ENCODE measurements at places on chromosomes 3 and 15.

DNA sequence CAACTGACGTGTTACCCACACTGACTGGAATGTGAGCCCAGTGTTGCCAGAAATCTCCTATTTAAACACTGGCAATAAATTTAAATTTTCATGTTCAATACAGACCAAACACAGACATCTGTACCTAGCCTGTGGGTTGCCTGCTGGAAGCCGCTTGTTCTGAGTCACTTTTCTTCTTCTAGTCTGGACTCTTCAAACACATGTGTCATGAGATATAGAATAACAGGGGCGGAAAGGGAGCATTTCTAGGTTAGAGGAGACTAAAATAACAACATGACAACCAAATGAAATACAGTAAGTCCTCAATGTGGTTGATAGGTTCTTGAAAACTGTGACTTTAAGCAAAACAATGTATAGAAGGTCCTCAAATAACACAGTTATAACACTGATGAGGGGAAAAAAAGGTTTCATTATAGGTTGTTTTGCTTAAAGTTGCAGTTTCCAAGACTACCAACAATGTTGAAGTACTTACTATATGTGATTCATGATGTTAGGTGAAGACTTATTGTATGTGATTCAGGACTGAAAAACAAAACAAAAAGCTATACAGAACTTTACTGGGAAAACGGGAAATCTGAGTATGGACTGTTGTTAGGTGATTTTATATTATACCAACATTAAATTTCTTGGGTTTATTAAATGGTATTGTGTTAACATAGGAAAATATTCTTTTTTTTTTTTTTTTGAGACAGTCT, 63.1 kb downstream of the PRKAR2A start:
- peak; percentile 7 for DNase-seq

GRCh38 chr3:45169125-45169904, 23.1 kb upstream of the CDCP1 start:
- no peak for DNase-seq

DNA sequence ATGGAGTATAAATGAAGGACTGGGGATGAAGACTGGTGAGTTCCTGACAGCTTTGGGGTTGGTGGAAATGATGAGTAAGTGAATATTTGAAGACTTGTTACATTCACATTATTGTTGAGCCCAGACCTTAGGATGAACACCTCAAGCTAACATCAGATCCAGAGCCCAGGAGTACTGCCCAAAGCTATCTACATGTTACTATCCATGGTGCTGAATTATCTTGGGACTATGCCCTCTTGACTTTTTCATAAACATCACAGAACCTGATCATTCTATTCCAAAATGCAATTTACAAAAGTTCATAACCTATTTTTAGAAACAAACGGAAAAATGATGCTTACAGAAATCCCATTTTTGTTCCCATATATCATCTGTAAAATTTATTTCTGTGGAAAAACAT, 613.3 kb downstream of the TUSC7 start:
- DNase-seq, result no peak

- no peak for DNase-seq
Measured at GRCh38 chr15:80264031-80264430, 12.0 kb upstream of the CTXND1 start.

DNA sequence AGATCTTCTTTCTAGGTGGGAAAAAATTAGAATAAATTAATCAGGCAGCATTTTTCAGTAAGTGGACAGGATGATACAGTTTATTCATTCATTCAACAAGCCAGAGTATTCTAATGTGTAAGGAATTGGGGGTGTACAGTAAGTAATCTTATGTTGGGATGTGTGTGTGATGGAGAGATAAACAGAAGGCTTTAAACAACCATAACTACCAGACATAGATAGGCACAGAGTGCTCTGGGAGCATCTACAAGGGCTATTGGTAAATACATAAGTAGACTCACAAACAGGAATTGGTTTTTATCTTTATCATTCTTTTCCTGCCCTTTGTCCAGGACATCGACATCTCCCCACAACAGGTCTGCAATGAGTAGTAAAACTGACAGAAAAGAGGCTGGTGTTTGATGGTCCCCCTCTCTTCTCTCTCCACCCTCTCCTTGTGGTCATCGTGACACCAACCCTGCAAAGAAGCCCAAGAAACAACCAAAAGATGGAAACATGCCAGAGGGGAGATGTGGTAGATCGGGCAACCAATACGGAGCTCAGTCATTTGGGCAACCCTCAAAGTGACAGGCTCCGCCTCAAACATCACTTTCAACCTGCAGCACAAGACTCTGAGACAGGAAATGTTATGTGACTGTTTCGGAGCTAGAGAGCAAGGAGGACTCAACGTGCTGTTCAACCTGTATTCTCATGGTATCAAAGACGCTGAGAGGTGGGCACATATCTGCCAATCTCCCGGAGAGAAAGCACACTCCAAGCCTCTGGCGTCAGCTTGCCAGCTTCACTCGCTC, 28.7 kb upstream of the B3GNT5 start:
- no peak for DNase-seq

- DNase-seq, result no peak
Measured at GRCh38 chr15:44394062-44394461, 33.4 kb upstream of the CTDSPL2 start.

DNA sequence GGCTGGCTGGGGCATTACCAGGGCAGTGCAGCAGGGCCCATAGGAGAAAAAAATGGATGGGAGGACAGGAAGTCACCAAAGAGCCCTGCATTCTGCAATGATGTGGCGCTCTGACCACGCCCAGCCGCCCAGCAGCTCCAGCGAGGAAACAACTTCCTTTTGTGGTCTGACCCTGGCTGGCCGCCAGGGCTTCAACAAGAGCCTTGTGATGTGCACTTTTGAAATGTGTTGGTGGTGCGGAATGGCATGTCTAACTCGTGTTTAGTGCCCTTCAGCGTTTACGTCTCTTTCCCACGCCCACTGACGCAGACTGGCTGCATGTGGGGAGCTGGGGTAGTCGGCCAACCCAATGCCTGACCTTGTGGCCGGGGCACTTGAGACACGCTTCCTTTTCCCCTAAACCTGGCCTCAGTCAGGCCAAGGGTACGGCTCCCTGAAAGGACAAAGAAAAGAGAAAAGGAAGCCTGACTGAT, 81.9 kb upstream of the CTNNB1 start:
- DNase-seq, result no peak

DNA sequence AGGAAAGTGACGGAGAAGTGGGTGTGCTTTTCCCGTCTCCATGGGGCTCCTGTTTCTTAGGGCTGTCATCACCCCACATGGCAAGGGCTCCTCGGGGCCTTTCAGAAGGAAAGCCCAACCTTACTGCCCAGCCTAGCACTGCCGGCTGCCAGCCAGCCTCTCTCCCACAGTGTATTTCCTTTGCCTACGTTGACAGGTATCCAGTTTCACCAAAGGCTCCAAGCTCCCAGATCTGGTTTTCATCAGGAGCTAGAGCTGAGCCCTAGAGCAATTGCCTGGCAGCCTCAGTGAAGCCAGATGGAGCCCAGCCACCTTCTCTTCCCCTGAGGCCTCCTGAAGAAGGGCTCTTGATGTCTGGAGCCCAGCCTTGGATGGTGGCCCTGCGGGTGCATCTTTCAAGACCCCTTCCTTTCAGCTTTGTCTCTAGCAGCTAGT, 20.2 kb downstream of the CRABP1 start:
- no peak for DNase-seq

DNA sequence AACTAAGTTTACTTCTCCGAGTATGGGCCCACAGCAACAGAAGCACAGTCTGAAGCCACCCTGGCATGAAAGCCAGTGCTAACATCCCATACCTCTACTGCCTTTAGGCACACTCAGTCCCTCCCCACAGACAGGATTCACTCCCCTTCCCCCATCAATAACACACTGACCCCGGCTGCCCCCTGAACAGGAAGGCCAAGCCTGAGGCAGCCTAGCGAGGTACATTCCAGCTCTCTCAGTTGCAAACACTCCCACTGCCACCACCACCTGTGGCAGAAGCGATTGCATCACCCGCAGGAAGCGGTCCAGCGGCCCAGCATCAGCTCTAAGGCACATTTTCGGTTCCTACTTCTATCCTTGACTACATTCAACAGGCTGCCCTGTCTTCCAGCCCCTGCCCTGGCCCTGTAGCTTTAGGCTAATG, 7.0 kb upstream of the BMF start:
- DNase-seq, result no peak

DNA sequence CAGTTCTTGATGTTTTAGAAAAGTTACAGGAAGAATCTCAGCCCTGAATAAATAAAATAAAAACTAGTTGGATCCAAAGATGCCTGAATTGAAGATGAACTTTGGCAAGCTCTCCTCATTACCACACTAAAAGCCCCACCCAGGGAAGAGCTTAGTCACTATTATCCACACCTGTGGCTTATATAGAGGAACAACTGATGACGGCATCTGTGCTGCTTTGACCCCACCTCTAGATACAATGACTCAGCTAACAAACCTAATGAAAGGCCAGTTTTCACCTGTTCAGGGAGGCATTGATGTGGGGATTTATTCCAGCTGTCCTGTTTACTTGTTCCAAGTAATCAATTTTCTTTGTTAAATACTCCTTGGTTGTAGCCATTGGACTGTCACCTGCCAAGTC, 604.7 kb upstream of the EPHA6 start:
- DNase-seq, result no peak

DNA sequence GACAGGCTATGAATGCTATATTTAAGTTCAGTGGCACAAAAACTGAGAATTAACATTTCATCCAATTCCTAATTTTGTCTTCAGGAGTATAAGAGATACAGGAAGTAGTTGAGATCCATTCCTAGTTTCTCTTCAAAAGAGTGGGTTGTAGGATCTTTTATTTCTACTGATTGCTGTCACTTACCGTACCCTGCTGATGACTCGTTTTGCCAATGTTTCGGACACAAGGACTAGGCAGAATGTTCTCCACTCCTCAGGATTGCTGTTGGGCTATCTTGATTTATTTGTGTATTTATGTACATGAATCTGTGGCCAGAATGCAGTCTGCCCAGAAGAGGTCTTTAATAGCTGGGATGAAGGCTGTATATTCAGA, 11.9 kb downstream of the ARL8B start:
- DNase-seq, result no peak

DNA sequence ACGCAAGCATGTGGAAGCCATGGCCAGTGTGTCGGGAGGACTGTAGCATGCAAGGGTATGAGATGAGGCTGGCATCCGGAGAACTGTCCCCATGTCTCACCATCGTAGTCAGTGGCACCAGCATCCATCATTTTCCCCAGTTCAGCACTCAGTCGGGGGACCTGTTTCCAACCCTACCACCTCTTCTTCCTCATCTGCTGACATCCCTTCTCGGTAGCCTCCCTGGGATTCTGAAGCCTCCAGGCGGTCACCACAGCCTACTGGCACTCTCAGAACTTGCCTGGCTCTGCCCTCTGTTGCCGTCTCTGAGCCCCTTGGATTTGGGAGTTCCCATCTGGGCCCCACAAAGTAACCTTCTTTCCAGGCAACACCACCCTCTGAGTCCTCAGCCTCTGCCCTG, 131.1 kb upstream of the ABHD17C start:
- DNase-seq, result no peak

- DNase-seq, result no peak
Measured at GRCh38 chr3:122356402-122356801, 26.6 kb downstream of the MIX23 start.
